ENCODE measurements at places on chromosomes 11 and 22.

DNA sequence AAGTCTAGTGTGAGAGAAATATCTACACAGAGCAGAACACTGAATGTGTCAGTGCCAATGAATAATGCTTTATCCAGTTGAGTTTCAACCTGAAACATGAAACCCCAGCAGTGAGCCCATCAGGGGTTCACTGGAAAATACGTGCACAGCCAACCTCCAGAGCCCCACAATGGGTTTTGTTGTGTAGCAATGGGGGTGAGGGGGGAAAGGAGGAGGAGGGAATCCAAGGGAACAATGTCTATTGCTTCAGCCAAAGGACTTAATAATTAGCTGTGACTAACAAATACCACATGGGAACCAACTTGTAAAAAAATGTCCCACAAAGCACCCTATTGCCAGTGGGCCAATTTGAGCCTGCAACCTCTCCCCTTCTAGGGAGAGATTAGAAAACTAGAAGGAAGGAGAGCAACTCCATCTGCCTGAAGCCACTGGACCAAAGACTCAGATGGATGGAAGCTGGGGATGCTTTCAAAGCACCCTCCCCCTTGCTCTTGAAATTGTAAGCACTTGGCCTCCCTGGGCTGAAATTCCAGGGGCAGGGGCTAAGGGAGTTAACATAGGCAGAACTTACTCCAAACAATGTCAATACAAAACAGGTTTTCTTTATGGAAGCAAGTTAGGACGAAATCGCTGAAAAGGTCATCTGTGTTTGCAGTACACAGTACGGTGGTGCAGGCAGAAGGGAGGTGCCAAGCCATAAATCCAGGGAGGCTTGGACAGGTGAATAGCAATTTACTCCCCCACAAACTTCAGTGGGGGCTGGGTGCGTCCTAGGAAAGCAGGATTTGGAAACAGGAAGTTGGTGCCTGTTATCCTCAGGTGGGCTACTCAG lies 99.8 kb downstream of the ARL14EP start:
- DNase-seq, result no peak

- no peak for DNase-seq
Observed at GRCh38 chr11:116278076-116278475, 494.7 kb downstream of the BUD13 start.

DNA sequence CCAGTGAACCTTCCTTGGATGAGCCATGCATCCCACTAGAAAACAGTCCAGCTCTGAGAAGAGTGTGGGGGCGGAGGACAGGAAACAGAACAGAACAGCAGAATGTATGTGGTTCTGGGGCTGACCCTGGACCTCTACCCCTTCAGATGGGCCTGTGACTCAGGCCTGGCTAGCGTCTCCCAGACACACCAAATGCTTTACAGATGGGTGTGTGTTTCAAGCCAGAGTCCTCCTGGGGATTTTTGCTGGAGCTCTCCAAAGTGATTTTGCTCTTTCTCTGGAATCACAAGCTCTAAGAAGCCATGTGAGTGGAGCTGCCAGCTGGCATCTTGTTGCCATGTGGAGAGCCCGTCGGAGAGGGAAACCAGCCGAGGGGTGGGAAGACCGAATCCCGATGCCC lies 13.2 kb upstream of the C1QTNF4 start:
- no peak for DNase-seq

GRCh38 chr22:29313126-29313575 lies 2.3 kb downstream of the RASL10A start:
- DNase-seq, result peak; percentile 66

GRCh38 chr11:88300888-88301487 lies 36.5 kb downstream of the CTSC start:
- DNase-seq, result no peak

- DNase-seq, result no peak
Observed at GRCh38 chr11:46728659-46729040, 9.6 kb downstream of the F2 start.

DNA sequence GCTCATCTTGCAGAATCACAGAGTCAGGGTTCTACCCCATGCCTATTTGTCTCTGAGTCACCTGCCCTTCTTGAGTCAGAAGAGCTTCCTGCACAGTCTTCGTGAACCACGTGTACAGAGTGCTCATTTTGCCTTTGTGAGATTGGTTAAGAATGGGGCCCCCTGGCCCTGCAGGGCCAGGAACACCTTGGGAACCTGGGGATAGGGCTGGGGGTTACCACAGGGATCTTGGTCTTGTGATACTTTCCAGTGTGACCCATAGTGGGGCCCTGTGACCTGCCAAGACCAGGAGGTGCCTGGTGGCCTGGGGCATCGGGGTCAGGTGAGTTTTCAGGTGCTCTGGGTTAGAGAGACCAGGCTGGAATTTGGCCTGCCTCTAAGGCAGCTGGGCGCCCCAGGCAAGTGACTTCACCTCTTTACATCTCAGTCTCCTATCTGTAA lies 9.4 kb downstream of the TMPRSS13 start:
- no peak for DNase-seq

DNA sequence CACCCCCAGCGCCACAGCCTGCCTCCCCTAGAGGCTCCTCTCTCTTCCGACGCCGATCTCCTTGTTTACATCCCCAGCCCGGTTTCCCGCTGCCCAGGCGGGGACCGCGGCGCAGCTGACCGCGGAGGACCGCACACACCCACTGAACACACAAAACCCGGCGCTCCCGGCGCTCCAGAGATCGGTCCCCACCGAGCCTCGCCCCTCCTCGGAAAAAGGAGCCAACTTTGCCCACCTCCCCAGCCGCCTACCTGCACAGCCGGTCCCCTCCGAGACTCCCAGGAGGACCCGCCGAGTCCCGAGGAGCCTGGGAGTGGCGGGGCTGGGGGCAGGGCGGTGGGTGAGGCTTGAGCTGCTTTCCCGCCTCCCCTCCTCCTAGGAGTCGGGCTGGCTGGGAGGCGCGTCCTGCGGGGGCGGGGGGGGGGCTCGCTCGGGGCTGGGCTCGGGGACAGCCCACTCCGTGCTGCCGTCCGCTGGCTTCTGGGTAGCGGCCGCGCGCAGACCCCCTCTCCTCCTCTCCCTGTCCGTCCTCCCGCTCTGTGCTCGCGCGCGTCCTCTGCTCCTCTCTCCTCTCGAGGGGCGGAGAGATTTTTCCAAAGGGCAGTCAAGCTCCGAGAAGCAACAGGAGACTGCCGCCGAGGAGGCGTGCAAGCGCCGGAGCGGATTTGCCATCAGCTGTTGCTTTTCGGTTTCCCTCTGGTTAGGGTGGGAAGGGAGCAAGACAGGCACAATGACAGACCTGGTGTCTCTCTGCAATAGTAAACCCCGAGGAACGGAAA lies at the start of gene FXYD6:
Gene FXYD6 (minus strand): TSS at position 318 of the 779 bp plus-strand sequence. CDS start 33,882 bp downstream, outside the sequence.
- DNase-seq, result no peak

- DNase-seq, result no peak
Observed at GRCh38 chr11:130327716-130328115, 13.0 kb upstream of the ZBTB44 start.

DNA sequence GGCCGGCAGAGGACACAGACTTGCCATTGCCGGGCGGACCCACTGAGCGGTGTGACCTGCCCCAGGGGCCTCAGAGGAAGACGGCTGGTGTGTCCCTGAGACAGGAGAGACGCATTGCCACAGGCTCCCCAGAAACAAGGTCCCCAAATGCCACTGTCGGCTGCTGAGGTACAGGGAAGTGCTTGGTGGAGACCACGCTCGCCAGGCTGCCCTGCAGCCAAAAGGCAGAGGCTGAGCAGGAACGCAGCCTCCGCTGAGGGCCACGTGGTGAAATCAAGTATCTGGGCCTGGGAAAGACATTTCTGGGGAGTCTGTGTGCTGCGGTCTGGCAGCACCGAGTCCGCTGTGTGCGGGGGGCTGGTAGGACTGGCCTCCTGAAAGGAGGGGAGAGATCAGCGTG lies 794.9 kb downstream of the BRD1 start:
- DNase-seq, result no peak

- no peak for DNase-seq
Observed at GRCh38 chr11:33895752-33896137, 3.9 kb upstream of the LMO2 start.

- no peak for DNase-seq
Observed at GRCh38 chr11:100316952-100317351, 370.1 kb upstream of the ARHGAP42 start.

DNA sequence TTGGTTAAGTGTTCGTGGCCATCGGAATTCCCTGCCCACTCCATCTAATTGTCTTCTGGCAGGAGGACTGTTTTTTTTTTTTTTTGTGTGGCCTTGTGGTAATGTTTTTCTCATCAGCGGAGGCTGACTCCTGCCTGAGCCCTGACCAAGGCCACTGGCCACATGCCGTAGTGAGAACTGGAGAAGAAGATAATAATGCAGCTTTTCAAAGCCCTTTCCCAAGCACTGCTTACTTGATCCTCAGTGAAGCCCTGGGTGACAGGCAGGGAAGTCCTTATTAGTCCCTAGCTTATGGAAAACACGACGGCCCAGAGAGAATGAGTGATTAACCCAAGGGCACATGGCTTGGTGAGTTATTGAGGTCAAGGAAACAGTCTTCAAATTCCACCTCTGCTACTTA lies 71.2 kb downstream of the ADM start:
- no peak for DNase-seq

GRCh38 chr11:41005986-41006385 lies 453.5 kb downstream of the LRRC4C start:
- DNase-seq, result no peak

DNA sequence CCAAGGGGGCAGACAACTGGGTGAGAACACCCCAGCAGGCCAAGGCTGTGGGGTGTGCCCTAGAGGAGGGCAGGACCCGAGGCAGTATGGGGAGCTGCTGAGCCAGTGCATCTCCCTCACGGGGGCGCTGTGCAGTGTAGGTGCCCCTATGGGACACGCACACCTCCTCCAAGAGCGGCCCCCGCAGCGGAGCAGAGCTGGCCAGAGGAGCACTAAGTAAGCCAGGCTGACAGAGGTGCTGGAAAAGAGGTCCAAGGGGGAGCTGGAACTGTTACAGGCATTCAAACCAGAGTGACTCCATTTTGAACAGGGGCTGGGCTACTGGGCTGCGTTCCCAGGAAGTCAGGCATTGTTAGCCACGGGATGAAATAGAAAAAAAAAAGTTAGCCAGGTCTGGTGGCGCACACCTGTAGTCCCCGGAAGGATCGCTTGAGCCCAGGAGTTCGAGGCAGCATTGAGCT lies 41.8 kb downstream of the TST start:
- peak; percentile 71 for DNase-seq

DNA sequence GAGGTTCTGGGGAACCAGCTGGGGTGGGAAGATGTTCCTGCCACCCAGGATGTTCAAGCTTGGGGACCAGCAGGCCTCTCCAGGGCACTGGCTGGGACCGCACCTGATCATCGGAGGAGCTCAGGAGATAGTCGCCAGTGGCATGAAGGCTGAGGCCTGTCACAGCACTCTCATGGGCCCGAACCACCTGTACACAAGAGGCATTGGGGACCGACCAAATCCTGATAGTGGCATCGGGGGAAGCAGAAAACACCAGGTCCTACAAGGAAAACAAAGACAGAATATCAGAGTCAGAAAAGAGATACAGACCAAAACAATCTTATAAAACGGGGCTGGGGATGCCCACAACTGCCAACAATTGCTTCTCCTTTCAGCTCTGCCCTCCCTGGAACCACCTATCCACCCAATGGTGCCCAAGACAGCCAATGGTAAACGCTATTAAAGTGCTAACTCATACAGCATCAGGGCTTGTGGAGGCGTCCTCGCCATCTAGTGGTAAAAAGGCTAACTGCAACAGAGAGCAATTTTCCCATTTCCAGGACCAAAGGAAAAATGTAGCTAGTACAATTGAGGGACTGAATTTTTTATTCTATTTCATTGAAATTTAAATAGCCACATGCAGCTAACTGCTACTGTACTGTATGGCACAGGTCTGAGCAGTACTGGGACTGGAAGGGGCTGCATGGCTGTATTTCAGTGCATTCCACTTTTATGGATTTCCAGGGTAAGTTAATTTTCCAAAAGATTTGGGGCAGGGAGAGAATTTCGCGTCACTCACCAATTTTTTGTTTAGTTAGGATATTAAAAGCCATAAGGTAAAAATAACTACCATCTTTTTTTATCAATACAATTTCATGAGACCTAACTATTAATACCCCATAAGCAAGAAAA lies 7.1 kb downstream of the PRPF19 start:
- peak; percentile 72 for DNase-seq

DNA sequence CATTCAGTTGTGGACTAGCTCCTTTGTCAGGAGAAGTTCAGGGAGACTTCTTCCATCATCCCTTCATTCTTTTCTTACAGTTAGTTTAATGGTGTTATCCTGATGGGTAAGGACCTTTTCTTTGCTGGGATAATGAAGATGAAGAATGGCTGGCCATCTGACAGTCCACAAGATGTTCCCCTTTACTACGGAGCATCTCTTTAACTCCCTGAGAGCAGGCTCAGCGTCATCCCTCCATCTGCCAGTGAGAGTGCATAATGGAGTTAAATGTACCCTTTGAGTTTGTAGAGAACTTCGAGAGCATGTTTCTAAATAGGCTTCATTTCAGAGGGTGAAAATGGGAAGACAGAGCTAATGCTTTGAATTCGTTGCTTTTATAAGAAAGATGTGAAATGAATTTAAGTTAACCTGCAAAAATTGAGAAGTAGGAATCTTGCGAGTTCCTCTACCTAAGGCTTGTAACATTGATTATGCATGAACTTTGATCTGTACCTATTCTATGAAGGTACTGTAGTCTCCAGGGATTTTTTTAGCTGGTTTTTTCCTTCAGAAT lies 1.7 kb downstream of the EP300 start:
- DNase-seq, result peak; percentile 51

DNA sequence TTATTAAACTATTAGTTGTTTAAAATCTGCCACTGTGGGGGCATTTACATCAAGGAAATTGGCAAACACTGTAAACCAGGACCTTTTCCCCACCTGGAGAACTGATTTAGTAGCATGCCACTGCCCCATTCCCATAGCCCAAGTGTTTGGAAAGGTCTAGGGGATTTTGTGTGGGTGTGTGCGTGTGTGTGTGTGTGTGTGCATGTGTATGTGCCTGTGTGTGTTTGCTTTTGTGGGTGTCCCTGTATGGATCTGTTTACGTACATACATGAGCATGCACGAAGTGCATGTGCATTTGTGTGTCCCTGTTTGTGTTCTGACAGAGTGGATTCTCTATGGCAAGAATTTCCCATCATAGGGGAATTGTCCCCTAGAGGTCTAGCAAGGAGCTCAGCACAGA lies 62.7 kb upstream of the LMO1 start:
- no peak for DNase-seq

DNA sequence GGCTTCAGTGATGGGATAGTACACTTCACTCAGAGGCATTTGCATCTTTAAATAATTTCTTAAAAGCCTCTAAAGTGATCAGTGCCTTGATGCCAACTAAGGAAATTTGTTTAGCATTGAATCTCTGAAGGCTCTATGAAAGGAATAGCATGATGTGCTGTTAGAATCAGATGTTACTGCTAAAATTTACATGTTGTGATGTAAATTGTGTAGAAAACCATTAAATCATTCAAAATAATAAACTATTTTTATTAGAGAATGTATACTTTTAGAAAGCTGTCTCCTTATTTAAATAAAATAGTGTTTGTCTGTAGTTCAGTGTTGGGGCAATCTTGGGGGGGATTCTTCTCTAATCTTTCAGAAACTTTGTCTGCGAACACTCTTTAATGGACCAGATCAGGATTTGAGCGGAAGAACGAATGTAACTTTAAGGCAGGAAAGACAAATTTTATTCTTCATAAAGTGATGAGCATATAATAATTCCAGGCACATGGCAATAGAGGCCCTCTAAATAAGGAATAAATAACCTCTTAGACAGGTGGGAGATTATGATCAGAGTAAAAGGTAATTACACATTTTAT lies 4.6 kb downstream of the MALAT1 start:
- no peak for DNase-seq
